Left colon (tissue), 2 donors: ENCODE measurements at places on chromosomes 7 and 10. TPM values are rescaled to one million over a fixed set of nuclear protein-coding genes. Genes with fewer than 3 reads are reported as not detected.

DNA sequence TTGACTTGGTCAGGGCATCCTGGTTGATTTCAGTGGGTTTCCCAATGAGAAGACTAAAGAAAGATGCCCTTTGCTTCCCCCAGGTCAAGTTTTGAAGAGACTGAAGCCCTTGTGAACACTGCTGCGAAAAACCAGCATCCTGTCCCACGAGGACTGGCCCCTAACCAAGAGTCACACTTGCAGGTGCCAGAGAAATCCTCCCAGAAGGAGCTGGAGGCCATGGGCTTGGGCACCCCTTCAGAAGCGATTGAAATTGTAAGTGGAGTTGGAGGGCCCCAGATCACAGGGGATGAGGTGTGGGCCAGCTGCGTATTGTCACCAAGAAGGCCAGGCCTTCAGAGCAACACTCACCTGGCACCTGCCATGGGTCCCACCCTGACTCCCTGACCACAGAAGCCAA lies 43.3 kb upstream of the BTBD16 start:
- no peak for DNase-seq

- no peak for DNase-seq
Measured at GRCh38 chr10:96333101-96333500, 25.7 kb downstream of the OPALIN start.

DNA sequence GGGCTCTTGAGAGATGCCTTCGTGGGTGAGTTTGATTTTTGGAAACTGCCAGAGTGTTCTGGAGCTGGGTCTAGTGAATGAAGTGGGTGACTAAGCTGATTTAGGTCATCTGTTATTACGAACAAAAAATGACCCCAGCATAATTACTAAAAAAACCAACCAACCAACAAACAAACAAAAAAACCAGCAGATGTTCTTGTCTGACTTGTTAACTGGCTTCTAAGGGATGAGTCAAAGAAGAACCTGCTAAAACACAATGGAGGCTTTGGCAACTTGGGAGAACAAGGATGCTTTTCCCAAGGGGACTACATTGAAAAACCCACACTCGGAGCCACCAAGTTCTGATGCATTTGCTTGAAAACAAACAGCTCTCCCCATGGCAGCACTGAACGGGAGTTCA lies 11.5 kb downstream of the TACR2 start:
- no peak for DNase-seq

Gene WAC
- 112 TPM for total RNA-seq

Gene ARMC3
- total RNA-seq: not detected

DNA sequence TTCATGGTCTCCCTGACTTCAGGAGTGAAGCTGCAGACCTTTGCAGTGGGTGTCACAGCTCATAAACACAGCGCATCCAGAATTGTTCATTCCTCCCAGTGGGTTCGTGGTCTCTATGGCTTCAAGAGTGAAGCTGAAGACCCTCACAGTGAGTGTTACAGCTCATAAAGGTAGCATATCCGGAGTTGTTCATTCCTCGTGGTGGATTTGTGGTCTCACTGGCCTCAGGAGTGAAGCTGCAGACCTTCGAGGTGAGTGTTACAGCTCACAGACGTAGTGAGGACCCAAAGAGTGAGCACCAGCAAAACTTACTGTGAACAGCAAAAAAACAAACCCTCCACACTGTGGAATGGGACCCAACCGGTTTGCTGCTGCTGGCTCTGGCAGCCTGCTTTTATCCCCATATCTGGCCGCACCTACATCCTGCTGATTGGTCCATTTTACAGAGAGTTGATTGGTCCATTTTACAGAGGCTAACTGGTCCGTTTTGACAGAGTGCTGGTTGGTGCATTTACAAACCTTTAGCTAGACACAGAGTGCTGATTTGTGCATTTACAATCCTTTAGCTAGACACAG lies 308.8 kb downstream of the PTPRN2 start:
- no peak for DNase-seq

Gene VWDE
- total RNA-seq: 1.3 TPM

Gene CALCR
- total RNA-seq: not detected

DNA sequence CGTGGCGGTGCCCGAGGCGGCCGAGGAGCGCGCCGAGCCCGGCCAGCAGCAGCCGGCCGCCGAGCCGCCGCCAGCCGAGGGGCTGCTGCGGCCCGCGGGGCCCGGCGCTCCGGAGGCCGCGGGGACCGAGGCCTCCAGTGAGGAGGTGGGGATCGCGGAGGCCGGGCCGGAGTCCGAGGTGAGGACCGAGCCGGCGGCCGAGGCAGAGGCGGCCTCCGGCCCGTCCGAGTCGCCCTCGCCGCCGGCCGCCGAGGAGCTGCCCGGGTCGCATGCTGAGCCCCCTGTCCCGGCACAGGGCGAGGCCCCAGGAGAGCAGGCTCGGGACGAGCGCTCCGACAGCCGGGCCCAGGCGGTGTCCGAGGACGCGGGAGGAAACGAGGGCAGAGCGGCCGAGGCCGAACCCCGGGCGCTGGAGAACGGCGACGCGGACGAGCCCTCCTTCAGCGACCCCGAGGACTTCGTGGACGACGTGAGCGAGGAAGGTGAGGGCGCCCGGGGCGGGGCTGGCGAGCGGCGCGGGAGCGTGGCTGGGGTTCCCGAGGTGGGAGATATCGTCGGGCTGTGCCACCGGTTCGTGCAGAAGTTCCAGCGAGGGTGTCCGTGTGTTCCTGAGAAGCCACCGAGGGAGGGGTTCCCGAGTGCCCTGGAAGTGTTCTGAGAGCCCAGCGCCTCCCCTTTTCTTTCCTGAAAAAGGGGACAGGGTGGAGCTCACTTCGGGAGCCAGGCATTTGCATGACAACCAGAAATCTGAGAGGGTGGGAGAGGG lies 495 bp downstream of the EIF3B start:
- no peak for DNase-seq

Gene TCTN3
- total RNA-seq: 29.6 TPM

Gene AGAP5
- 8.0 TPM for total RNA-seq

Gene MTERF1
- total RNA-seq: 12.6 TPM

GRCh38 chr10:43944381-43945093 lies 295.9 kb upstream of the ZNF32 start:
- DNase-seq: no peak

DNA sequence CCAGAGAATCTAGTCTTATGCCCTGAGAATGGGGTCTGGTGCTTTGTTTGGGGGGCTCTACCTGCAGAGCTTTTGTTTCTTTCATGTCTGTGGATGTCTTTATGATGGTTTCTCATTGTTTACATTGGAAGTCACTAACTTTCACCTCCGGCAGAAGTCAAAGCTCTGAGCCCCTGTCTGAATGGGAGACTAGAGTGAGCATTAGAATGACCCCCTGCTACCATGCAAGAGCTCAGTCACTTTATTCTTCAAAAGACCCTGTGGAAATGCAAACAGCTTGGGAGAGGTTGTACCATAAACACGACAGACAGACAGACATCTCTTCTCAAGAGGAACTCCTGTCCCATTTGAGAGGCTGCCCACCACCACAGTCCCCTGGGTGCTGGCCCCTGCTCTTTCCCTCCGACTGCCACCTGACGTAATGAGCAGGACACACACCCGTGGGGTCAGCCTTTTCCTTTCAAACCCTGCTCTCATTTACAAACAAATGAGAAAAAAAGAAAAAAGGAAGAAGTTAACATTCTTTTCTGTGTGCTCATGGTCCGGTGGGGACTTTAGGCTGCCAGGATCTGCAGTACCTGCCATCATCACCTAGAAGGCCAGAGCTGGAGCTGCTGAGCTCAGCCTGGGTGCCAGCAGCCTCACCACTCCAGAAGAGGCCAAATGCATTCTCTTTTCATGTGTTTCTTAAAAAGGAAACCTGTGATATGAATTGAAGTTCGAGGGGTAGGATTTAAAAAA lies 91.6 kb downstream of the FZD1 start:
- no peak for DNase-seq

DNA sequence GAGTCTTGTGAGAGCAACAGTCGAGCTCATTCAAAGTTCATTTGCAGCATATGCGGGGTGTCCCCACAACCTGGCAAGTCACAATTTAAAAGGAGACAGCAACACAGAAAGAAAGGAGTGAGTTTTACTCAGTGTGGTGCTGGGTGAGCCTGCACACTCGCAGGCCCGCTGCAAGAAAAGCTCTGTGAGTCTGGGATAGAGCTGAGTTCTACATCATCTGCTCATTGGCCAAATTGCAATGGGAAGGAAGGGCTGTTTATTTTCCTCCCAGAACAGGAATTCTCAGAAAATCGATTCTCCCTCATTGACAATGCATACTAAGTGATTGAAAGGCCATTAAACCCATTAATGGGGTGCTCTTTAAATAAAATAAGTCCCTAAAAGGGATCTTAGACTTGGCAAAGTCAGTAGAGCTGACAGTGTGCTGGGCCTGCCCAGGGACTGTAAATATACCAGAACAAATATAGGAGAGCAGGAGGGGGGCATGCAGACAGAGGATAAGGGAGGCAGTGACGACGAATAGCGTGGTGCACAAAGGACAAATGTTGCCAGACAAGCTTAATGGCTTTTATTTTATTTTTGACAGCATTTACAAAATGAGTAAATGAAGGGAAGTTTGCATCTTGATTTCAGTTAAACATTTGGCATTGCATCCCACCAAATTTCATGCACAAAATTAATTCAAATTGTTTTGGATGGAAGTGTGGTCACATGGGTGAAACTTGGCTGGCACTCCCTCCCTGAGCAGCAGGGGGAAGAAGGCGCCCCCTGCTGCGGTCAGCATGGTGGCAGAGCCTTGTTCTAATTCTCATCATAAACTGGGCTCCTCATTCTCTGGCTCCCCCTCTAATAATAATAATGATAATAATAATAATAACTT lies 215.7 kb downstream of the SNX10 start:
- no peak for DNase-seq

DNA sequence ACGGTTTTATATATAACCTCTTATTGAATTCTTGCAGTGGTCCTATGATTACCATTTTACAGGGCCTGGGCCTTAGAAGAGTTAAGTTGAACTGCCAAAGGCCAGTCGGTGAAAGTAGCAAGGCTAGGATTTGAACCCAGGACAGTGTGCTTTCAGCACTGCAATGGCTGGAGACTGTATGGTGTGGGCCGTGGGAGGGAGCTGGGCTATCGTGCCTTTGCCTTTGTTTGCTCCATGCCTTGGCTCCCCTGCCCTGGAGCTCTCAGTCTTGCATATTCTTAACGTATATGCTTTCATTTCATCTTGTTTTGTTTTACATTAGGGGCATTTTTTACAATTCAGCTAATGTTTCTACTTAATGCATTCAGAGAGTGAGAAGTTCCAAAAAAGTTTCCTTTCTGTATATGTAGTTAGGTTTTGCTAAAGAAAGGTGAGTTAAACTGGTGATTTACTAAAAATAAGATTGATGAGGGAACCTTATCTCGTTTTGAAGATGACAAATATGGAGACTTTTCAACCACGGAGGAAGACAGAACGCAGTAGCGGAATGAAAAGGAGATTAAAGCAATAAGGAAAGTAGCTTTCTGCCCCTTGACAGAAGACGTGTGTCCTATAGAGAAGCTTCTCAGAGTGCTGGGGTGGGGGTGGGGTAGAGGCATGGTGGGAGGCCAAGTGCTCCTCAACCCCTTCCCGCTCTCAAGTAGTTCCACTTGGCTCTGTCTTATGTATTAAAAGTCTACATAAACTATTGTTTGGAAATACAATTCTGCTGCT lies 82.5 kb downstream of the RTKN2 start:
- DNase-seq: no peak

Gene OR9A2
- total RNA-seq: not detected

Gene PITX3
- total RNA-seq: not detected

Gene RASA4B
- total RNA-seq: 22.5 TPM

GRCh38 chr7:108222236-108222892 lies 92.2 kb upstream of the LAMB4 start:
- no peak for DNase-seq

- no peak for DNase-seq
Measured at GRCh38 chr10:60975716-60976115, 31.7 kb upstream of the RHOBTB1 start.

- DNase-seq: no peak
Measured at GRCh38 chr10:75150656-75151055, 39.2 kb downstream of the SAMD8 start.

Gene EGR2
- 1.1 TPM for total RNA-seq

DNA sequence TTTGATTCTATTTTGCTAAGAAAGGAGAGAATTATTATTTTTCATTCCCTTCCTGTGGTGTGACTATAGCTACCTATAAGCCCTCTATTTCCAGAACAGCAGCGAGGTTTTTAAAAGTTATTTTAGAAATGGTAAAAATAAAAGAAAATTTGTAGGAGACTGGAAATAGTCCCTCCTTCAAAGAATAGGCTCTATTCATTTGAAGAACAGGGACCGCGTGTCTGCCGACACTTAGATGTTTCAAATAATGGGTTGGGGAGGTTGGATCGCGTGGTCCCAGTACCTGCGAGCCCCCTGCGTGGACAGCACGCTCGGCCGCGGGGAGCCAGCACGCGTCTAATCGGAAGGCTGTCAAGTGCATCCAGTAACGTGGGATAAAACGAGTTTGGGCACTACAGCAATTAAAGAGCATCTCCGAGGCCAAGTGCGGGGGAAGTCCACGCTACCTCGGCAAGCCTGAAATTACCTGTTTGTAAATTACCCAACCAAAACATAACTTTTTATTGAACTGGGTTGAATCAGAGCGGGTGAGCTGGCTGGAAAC lies 1.0 kb downstream of the CACNA2D1 start:
- no peak for DNase-seq

DNA sequence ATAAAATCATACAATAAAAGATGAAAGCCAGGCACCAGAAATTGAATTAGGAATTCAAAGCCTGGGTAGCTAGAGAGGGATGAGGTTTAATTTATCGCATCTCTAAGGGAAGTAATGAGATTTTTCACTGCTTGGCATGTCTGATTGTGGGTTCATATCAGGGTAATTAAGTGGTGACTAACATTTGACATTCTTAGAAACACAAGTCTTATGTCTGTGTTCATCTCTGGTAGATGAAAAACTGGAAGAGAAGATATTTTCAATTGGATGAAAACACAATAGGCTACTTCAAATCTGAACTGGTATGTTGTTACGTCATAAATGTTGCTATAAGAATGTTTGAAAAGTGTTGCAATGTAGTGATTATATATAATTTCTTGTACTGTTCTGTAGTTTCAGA lies 36.8 kb upstream of the ARMS2 start:
- DNase-seq: no peak

Gene AGAP9
- 7.5 TPM for total RNA-seq

Gene C10orf143
- 6.9 TPM for total RNA-seq

DNA sequence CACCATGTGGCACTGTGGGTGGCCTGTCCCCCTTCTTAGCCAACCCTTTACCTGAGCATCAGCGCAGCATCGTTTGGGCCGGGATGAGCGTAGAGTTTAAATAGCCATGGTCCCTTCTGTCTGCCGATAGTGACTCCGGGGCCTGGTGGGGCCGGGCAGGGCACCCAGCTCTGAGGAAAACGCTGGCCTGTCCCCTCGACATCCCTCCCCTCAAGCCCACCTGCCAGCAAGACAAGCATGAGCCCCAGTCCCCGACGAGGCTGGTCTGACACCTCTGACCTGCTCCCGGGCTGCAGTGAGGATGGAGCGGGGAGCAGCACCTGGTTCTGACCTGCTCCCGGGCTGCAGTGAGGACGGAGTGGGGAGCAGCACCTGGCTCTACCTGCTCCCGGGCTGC lies 31.1 kb upstream of the CNPY1 start:
- no peak for DNase-seq

DNA sequence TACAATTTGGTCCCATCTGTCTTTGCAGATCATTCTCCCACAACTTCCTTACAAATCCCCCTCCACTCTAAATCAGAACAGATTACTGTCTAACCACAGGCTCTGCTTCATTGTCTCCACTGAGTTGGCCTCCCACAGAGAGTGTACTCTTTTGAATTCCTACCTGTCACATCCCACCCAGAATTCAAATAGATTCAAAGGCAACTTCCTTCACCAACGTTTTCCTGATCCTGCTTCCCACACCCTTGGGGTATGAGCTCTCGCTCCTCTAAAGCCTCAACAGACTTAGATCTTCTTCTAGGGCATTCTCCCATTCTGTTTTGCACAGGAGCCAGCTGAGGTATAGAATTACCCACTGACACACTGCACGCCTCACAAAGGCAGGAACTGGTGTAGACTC lies 197.8 kb upstream of the CDCA7L start:
- no peak for DNase-seq
